NCI-H82 (cell line): ENCODE measurements at places on chromosomes 13 and 19.

DNA sequence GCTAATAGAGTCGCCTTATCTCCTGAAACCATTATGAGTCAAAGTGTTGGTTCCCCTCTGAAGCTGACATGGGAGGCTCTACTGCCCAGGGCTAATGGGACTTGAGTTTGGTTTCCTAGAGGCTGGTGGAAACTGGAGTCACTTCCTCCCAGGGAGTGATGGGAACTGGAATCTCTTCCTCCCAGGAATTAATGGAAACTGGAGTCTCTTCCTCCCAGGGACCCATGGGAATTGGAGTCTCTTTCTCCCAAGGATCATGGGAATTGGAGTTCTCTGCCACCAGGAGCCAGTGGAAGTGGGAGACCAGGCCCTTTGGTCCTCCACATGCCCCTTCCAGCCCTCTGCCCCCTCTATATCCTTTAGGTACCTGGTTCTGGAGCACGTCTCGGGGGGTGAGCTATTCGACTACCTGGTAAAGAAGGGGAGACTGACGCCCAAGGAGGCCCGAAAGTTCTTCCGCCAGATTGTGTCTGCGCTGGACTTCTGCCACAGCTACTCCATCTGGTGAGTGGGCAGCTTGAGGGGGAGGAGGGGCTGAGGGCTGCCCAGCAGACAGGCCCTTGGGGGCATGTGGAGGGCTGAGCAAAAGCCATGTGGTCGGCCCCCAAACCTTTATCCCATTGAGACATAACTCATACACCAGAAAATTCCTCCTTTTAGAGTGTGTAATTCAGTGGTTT is 5.5 kb downstream of the BRSK1 start:
- peak; percentile 65 for DNase-seq

DNA sequence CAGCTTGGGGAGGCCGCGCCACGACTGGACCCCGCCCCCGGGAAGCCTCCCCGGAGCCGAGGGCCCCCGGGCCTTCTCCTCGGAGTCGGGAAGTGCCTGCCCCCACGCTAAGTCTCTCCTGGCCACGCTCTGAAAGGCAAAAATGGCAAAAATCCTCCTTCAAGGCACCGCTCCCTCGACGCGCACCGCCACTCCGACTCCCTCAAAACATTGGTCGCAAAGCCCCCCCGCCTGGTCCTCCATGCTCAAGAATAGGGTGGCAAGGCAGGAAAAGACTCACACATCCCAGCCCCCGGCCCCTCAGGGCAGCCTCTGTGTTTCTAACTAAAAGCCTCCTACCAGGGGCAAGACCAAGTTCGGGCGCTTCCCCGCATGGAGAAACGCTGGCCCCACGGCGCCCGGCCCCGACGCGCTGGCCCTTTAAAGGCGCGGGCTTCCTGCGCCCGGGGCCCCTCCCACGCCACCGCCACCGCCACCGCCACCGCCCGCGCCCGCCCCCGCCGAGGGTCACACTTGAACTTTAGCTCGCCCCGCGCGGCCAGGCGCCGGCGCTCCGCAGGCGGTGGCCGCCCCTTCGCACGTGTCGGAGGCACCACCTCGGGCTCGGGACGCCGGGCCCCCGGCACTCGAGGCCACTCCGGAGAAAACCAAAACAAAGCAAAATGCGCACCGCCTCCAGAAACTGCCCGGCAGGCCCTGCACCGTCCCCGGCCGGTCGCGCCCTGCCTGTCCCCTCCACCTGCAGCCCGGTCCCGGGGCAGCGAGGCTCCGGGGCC is 1.9 kb downstream of the FOXO1 start:
- DNase-seq, result peak; percentile 82

GRCh38 chr13:98942485-98942884 is 35.4 kb downstream of the DOCK9 start:
- no peak for DNase-seq

- DNase-seq, result no peak
Measured at GRCh38 chr19:13014101-13014920, 19.0 kb downstream of the NFIX start.

- peak; percentile 49 for DNase-seq
Measured at GRCh38 chr13:61466280-61466679, 50.6 kb upstream of the PCDH20 start.

DNA sequence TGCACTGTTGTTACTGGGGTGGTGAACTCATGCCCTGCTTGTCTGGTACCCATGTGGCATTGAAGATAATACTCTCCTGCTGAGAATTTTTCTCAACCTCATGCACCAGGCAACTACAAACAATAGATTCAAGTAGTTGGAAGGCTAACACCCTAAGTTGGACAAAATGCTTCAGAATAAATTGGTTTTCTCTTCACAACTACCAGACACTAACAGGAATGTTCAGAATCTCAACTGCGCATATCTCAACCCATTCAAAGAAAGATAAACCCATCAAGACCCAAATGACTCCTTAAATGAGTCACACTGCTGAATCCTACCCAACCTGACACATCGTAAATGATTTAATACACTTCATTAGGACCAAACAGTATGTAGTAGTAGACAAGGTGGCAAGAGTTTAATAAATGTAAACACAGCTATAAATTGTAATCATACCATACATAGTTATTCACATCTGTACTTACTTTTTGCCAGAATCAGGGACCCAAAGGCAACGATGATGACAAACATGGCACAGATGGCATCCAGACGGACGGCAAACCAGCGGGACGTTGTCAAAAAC is 227.4 kb downstream of the ABCC4 start:
- DNase-seq, result no peak

- no peak for DNase-seq
Measured at GRCh38 chr13:78187781-78188180, 269.1 kb upstream of the EDNRB start.

DNA sequence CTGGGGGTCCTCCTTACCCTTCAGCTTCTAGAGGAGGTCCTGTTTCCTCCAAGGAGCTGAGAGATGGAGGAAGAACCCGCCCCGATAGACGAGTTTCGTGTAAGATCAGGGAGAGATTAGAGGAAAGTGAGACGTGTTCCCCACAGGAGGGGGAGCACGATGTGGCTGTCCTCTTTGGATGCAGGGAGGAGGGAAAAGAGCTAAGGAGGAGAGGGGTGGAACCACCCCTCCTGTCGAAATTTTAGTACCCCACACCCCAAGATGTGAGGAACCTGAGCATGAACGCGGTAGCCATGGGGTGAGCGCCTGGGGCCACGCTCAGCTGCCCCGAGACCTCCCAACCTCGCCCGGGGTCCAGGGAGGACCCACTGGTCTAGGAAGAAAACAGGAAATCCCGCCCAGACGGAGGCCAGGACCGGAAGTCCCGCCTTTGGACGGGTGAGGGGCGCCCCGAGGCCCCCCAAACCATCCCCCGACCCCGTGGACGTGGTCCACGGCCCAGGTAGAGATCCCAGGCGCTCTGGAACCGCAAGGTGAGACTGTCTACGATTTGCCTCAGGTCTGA is 1.2 kb downstream of the AKT1S1 start:
- DNase-seq, result peak; percentile 78

GRCh38 chr13:111177081-111177711 is 62.1 kb downstream of the ARHGEF7 start:
- no peak for DNase-seq

GRCh38 chr13:45219938-45220375 is 19.1 kb upstream of the KCTD4 start:
- DNase-seq, result no peak

GRCh38 chr19:47765523-47766358 is 12.8 kb upstream of the SELENOW start:
- DNase-seq, result peak; percentile 94

GRCh38 chr13:89937420-89937819 is 1410.1 kb upstream of the MIR17HG start:
- DNase-seq, result no peak

- DNase-seq, result no peak
Measured at GRCh38 chr19:46726971-46727501, 10.1 kb upstream of the PRKD2 start.

GRCh38 chr13:106987427-106987785 is 419.5 kb upstream of the ARGLU1 start:
- DNase-seq, result no peak

GRCh38 chr19:29878973-29879654 is 62.9 kb upstream of the URI1 start:
- peak; percentile 50 for DNase-seq

DNA sequence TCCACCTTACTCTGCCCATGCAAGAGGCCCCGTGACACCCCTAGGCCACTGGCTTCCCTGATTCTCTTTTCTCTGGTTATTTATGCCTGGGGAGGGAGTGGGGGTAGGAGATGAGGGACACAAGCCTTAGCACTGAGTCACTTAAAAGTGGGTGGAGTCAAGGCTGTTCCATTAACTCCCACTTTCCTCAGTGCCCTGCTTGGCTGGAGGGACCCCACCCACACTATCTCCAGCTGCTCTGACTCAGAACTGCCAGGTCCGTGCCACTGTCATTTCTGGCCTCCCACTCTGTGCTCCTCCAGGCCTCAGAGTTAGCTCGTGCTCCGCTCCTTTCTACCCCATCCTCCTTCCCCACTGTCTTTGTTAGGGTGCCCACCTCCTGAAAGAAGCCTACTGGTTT is 113.4 kb upstream of the UQCRFS1 start:
- DNase-seq, result no peak

DNA sequence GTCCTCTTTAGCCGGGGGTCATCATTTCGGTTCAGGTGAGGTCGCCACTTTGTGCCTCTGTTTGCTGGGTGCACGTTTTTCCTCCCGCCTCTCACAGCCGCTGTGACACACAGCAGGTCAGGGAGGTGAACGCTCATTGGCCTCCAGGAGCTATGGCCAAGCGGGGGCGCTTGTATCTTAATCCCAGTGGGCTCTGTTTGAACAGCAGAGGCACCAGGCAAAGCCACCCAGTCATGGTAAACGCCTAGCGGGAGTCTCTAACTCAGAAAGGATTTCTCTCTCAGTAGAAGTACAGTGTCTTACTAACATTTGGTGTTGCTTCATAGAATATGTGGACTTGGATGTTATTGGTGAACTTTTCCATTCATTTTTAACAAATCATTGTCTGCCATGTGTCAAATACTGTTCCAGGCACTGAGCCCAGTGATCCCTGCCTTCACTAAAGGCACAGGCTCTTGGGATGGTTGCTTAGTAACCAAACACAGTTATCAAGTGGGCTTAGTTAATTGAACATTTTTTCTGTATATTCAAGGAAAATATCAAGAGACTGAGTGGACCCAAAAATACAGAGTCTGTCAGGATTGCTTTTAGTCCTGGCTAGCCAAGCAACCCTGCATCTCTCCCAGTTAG is 186.7 kb downstream of the STK24 start:
- no peak for DNase-seq

- DNase-seq, result no peak
Measured at GRCh38 chr13:55067946-55068345, 2039.3 kb downstream of the OLFM4 start.

DNA sequence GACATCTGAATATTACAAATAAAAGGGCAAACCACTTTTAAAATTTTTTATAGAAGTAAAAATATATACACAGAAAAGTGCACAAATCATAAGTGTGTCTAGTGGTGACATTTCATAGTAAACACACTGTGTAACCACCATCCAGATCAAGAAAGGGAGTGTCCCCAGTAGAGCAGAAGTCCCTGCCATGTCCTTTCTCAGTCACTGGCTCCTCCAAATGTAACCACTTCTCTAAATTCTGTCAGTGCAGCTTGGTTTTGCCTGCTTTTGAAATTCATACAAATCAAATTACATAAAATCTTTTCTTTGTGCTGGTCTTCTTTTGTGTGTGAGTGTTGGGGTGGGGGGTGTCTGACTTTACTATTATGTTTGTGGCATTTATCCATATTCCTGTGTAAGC is 116.5 kb downstream of the RBM26 start:
- DNase-seq, result peak; percentile 22

DNA sequence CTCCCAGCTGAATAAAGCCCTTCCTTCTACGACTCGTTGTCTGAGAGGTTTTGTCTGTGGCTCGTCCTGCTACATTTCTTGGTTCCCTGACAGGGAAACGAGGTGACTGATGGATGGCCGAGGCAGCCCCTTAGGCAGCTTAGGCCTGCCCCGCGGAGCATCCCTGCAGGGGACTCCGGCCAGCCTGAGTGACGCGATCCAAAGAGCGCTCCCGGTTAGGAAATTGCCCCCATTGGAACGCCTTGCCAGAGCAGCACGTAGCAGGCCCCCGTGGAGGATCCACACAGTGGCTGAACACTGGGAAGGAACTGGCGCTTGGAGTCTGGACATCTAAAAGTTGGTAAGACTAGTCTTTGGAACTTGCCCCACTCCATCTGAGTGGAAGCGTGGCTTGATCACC is 296.8 kb upstream of the SGCG start:
- DNase-seq, result no peak

GRCh38 chr19:39133431-39134270 is 8.1 kb downstream of the PAK4 start:
- DNase-seq, result peak; percentile 79

- peak; percentile 63 for DNase-seq
Measured at GRCh38 chr13:73985783-73986182, 148.4 kb downstream of the KLF12 start.

DNA sequence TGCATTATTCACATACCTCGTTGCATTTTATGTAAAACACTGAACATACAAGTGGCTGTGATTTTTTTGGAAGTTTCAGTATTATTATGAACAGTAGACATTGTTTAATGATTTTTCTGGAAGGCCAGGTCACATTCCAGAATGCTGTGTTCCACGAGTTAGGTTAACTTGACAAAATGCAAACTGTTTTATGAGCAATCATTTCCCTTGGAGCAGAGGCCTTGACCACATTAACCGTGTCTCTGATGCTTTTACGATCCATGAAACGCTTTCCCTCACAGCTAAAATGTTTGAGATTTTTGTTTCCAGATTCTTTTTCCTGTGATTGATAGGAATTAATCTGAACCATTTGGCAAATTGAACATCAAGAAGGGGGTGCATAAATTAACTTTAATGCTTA is 57.8 kb downstream of the MBNL2 start:
- no peak for DNase-seq

DNA sequence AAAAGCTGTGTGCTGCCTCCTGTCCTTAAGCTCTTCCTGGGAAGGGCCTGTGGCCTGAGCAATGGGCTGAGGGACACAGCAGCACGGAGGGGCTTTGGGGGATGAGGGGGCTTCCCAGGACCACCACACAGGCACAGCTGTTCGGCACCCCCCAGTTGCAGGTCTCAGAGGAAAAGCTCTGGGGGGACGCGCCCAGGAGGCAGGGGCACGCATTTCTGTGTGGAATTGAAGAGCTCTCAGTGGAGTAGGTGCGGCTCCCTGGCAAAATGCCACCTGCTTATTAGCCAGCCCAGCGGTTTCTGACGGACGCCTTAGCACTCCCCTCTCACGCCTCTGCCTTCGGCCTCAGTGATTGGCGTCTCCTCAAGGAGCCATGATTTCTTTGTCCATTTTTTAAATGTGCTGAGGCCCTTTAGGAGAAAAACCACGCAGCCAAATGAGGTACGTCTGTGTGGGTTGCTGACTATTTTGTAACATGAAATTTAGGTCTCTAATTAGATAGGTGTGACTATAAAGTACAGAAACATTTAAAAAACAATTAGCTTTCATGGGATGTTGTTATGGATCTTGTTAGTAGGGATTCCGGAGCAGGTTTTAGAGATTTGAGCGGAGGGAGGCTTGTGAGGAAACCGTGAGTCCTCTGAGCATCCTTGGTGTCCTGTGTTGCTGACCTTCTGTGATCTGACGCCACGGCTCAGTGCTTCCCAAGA is 4.0 kb downstream of the MCF2L start:
- DNase-seq, result no peak

- peak; percentile 99 for DNase-seq
Measured at GRCh38 chr19:17334414-17335409, at the start of gene ANO8. TSS of gene ANO8 (minus strand) at chr19:17334855. CDS start at chr19:17334670, 185 bp downstream.
